Omental fat pad (tissue), 4 donors: ENCODE measurements at places on chromosomes 11 and 22. TPM values are rescaled to one million over a fixed set of nuclear protein-coding genes. Genes with fewer than 3 reads are reported as not detected.

The MS4A3 gene
- not detected for total RNA-seq

The KREMEN1 gene
- 16.4 TPM for total RNA-seq

DNA sequence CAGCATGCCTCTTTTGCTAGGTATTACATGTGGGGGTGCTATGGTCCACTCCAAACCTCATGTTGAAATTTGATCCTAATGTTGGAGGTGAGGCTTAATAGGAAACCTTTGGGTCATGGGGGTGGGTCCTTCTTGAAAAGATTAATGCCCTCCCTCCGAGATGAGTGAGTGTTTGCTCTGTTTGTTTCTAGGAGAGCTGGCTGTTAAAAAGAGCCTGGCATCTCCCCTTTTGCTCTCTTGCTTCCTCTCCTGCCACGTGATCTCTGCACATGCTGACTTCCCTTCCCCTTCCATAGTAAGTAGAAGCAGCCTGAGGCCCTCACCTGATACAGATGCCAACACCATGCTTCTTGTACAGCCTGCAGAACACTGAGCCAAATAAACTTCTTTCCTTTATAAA is 104.5 kb downstream of the FAT3 start:
- DNase-seq: no peak

DNA sequence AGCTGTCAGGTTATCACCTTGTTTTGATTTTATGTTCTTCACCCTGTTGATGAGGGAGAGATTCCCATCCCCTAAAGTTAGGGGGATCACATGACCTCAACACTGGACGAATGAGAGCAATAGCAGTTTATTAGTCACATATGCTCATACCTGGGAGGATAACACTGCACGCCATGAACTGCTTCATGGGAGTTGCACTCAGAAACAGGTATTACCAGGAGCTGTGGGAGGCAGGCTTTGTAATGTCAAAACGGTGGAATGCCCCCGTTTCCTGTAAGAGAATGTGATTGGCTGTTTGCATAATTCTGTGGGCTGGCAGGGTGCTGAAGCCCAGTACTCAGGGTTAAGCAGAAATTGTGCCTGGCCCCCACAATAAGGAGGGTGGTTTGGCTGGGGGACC is 3.2 kb upstream of the THY1 start:
- no peak for DNase-seq

The UBQLN3 gene
- 0.84 TPM for total RNA-seq

DNA sequence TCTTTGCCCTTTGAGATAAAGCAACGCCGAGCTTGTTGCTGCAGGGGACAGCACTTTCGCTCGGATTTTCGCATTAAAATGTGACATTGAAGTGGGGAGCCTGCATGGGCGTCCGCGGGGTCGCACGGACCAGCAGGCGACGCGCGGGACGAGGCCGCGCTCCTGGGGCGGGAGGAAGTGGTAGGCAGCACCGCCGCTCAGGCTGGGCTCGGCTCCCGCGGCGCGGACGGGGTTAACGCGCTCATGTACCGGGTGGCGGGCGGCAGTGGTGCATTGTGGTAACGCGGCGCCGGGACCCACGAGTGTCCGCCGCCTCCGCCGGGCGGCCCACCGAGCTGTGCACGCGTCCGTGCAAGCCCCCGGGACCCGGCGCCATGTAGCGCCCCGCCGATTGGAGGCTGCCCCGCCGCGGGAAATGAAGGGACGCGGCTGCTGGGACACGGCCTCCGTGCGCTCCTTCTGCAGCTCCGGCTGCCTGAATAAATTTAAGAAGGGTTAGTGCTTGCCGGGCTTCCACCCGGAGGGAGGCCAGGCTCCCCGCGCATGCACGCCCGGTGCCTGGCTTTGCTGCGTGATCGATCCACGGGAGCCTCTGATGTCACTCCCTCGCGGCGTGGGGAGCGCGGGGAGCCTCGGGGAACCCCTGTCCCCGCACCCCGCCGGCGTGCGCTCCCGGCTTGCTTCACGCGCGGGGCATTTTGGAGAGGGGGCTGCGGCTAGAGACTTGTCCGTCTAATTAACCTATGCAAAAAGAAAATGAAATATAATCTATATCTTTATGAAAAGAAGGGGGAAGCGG is 127.7 kb downstream of the OSBP2 start:
- DNase-seq: no peak

- no peak for DNase-seq
These were observed 6.2 kb downstream of the TEAD1 start for GRCh38 chr11:12680246-12680939.

DNA sequence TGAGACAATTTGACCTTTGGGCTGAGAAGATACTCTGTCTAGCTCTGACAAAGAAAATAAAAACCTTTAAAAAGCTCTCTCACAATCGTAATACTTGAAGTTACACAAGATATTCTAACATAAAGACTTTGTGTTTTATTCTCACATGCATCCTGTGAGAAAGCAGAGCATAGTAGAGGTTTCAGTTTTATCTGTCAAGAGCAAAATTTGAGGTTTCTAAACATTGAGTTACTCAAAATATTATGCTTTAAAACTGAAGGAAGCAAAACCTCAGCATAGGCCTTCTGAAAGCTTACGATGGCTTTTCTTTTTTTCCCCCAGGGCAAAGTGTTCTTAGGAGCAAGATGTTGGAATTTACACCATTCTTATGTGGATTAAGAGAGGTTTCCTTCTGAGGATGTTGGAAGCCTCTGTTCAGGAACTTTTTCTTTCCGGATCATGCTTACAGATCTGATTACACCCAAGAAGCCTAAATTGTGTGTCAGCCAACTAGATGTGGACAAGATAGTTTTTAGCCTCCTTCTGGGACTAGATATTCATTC is 15.0 kb upstream of the OR51M1 start:
- DNase-seq: no peak

The TCN1 gene
- total RNA-seq: not detected

GRCh38 chr11:127109796-127110480 is 109.4 kb upstream of the KIRREL3 start:
- no peak for DNase-seq

The SCN2B gene
- total RNA-seq: 0.28 TPM

GRCh38 chr11:1197886-1198560 is 24.8 kb upstream of the MUC5B start:
- no peak for DNase-seq

DNA sequence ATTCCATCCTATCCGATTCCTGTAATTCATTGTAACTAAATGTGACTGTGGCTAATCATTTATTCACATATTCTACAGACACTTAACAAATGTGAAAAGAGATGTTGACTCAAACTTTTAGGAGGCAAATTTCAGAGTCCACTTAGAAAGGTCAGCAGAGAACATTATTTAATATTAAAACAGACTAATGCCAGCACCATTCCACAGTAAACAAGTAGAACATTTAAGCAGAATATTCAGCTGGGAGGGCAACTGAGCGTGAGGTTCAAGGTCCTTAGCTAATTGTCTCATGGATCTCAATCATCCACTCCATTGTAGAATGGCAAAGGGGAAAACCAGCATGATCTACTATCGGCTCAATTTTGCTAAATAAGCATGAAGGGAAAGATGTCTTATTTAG is 5.1 kb upstream of the SLC5A12 start:
- DNase-seq: no peak

- DNase-seq: no peak
These were observed 64.5 kb downstream of the MPPED1 start for GRCh38 chr22:43476341-43476740.

The SLC7A4 gene
- total RNA-seq: 7.0 TPM
